Heart left ventricle (tissue), 16 donors: ENCODE measurements at places on chromosomes 7 and 10. TPM values are rescaled to one million over a fixed set of nuclear protein-coding genes. Genes with fewer than 3 reads are reported as not detected.

- DNase-seq: no peak
Measured at GRCh38 chr10:86261941-86262687, 104.5 kb downstream of the GRID1 start.

- no peak for DNase-seq
Measured at GRCh38 chr7:134085311-134085710, 41.8 kb upstream of the LRGUK start.

Gene IFIT1
- 23.4 TPM for polyA plus RNA-seq

DNA sequence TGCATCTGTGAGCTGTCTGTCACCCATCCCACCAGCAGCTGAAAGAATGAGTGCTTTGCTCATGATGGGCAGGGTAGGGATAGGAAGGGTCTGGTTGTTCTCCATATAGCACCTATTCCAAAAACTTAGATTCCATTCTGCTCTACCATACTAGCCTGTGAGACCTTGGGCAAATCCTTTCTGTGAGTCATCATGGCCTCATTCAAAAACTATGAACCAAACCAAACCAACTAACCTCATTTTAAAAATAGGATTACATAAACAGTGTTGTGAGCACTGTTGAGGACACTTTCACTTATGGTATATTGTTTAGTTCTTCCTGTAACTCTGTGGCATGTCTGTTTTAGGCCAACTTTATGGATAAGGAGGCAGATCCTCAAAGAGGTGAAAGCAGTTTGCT is 30.9 kb upstream of the STEAP4 start:
- no peak for DNase-seq

DNA sequence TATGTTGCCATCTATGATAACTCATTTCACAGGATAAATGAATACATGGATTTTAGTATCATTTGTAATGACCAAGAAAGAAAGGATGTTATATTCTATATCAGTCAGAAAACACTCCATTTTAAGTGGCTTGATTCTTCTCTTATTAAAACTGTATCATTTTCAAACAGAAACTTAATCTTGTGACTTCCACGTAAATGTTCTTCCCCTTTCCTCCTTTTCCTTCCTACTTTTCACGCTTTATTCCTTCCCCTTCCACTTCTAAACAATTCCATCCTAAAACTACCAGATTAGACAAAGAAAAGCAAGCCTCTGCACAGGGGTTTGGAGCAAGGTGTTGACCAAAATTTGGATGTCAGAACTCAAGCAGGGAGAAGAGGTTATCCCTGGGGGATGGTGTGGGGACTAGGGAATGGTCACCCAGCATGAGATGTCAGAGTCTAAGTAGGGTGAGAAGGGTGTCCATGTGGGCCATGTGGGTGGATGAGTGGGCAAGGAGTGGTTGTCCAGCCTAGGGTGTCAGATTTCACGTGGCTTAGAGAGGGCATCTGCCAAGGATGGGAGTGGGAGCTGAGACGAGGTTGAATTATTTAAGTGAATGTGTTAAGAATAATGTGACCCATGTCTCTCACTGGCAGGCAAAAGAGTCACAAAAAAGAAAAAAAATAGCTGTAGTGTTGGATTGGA is 5.0 kb upstream of the GSAP start:
- DNase-seq: no peak

- no peak for DNase-seq
Measured at GRCh38 chr7:104998040-104998752, 15.8 kb upstream of the KMT2E start.

GRCh38 chr7:82156893-82157292 is 286.7 kb downstream of the CACNA2D1 start:
- no peak for DNase-seq

Gene FZD1
- 4.7 TPM for polyA plus RNA-seq

GRCh38 chr10:89685936-89686335 is 15.5 kb upstream of the KIF20B start:
- no peak for DNase-seq

- no peak for DNase-seq
Measured at GRCh38 chr10:121393522-121393921, 204.7 kb downstream of the FGFR2 start.

- DNase-seq: no peak
Measured at GRCh38 chr7:130401578-130401977, 21.3 kb downstream of the CPA1 start.

Gene CNTNAP2
- not detected for polyA plus RNA-seq

DNA sequence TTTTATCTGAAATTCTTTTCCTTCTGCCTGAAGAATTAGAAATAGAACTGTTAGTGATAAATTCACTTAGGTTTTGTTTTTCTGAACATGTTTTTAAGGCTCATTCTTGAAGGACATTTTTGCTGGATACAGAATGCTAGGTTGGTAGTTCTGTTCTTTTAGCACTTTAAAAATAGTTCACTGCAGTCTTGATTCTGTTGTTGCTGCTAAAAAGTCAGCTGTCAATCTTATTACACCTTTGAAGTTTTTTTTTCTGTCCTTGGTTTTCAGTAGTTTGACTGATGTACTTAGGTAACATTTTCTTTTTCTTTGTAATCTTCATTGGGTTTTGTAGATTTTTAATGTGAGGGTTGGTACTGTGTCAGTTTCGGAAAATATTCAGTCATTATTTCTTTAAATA is 48.7 kb downstream of the C1GALT1 start:
- no peak for DNase-seq

- no peak for DNase-seq
Measured at GRCh38 chr7:42081671-42082070, 155.3 kb downstream of the GLI3 start.

DNA sequence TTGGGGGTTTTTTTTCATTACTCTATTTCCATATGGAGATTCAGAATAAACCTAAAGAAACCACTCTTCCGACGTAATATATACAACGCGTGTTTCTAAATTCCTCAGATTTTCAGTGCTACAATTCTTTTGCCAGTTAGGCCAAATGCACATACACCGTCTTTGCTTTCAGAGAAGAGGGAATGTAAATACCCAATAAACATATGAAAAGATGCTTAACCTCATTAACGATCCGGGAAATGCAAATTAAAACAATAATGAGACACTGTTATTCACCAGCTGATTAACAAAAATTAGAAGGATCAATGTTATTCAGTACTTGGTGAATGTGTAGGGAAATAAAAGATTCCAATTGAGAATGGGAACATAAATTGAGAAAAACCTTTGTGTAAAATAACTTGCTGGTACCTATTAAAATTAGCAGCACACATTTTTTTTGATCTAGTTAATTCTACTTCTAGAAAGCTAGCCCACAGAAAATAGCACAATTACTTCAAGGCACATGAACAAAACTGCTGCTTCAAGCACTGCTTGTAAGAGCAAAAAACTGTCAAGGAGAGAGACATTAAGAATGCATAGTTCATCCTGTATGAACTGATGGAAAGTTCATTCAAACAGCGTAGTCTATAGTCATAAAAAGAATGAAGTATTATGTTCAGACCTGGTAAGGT is 56.7 kb downstream of the FGFR2 start:
- DNase-seq: no peak

DNA sequence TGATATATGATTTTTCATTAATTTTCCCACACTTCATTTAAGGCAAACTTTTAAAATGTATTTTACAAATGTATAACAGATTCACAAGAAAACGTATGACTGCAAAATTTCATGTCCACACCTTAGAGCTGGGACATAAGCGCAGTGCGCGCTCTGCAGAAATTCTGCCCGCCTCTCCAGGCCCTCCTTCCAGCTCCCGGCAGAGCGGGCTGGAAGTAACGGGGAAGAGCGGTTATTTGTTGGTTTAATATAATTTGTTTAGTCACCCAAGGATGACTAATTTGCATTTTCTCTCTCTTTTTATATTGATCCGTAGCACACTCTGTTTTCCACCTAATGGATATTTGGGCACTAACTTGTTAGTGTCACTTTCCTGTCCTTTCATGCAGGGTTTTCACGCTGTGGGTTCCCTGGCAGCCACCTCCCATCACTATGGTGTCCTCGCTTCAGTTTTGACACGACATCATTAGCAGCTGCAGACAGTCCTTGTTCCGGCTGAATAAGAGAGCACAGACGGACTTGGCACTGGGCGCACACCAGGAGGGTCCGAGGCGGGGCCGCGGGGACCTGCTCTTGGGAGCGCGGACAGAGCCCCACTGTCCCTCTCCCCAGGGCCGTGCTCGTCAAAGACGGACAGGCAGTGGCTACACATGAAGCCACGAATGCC is 129.2 kb upstream of the SEC61G start:
- DNase-seq: no peak

- DNase-seq: no peak
Measured at GRCh38 chr10:107616463-107617410, 452.2 kb upstream of the SORCS1 start.

DNA sequence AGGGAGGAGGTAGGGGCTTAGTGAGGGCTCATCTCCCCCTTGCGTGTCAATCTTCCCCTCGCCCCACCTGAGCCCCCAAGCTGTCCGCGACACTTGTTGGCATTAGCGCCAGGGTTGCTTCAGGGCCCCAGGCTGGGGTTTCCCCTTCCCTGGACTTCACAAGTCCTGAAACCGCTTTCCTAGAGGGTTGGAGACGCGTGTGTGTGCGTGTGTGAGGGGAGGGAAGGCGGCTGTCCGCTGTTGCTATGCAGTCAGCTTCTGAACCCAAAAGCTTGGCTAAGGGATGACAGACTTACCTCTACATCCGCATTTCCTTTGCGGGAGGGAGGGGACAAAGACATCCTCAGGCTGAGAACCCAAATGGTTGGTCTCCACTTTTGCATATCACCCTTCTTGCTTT is 803 bp downstream of the GOLGA7B start:
- DNase-seq: no peak

DNA sequence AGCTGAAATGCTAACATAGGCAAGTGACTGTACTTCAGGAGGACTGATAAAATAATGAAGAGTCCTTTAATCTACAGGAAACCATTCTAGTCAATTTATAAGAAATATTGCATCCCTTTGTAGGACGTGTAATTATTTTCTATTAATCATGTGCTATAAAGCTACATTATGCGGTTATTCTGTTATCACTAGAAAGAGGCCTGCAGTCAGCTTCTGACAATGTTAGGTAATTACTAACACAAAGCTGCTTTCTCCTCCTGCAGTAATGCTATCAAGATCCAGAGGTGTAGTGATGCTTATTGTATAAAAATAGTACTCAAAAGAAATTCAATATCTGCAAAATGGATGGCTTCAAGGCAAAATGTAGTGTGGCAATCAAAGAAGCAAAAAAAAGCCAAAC is 191.1 kb downstream of the SKAP2 start:
- DNase-seq: no peak

- DNase-seq: no peak
Measured at GRCh38 chr7:36810489-36810888, 86.2 kb upstream of the AOAH start.

GRCh38 chr10:46296641-46297141 is 9.9 kb downstream of the ANTXRL start:
- DNase-seq: no peak

DNA sequence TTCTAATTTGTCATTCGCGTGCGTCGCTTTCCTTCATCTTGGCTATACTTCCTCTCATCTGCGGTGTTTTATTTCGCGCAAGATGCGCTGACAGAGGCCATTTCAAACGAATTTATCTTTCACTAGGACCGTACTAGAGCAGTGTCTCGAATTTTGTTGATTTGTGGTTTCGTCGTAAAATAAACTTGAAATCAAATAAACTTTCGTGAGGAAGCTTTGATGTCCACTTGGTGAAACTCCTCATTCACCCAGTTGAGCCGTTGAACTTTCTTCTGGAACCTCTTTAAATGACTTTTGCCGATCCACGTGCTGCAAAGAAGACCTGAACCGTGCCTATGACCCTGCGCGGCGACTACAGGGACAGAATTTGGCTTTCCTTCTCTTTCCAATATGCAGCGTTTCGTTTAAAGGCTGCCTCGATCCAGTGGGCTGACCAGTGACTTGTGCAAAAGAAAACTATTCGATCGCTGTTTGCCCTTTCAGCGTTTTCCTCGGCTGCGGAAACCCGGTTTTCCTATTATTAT is 163.9 kb upstream of the PPP1R3A start:
- DNase-seq: no peak

- DNase-seq: no peak
Measured at GRCh38 chr7:571718-572415, 52.2 kb upstream of the PDGFA start.

- DNase-seq: no peak
Measured at GRCh38 chr7:43302211-43302711, 189.8 kb downstream of the HECW1 start.

DNA sequence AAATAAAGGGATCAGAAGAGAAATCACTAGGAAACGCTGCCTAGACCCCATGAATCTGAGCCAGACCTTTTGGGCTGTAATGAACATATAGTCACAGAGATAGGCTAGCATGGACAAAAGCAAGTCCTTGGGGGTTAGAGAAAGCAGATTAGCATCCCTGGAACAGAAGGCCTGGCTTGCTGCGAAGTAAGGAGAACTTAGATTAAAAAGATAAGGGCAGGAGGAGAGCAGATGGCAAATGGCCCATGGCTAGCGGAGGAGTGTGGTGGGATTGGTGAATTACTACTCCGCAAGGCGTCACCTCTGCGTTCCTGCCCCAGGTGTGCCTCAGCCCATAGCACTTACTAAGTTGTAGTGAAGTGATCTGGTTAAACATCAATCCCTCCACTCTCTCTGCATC is 92.3 kb upstream of the ZNF438 start:
- DNase-seq: no peak

DNA sequence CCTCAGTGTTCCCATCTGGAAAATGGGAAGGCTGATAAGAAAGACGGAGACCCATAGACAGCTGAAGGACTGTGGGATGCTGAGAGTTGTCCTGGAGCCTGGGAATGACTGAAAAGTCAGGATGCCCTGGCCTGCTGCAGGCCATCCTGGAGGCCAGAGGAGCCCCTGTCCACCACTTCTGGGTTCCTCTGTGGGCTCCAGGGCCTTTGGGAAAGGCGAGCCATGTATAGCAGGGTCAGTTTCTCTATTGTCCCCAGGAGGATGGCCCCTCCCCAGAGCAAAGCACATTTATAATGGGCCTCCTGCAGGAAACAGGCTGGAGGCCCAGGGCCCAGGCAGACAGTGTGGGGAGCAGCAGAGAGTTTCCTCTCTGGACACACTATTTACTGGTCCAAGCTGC is 471.4 kb upstream of the MGMT start:
- no peak for DNase-seq

Gene PON1
- not detected for polyA plus RNA-seq

DNA sequence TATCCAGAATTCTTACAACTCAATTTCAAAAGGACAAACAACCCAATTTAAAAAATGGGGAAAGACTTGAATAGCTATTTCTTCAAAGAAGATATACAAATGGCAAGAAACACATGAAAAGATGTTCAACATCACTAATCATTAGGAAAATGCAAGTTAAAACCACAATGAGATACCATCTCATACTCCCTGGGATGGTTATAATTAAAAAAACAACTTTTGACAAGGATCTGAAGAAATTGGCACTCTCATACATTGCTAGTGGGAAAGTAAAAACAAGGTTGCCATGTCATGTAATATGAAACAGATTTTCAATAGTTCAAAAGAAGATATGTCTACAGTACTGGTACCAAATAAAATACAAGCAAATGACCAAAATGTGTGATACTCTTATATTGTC is 9.0 kb downstream of the OAT start:
- DNase-seq: no peak
